ENCODE measurements at places on chromosomes 4 and X.

DNA sequence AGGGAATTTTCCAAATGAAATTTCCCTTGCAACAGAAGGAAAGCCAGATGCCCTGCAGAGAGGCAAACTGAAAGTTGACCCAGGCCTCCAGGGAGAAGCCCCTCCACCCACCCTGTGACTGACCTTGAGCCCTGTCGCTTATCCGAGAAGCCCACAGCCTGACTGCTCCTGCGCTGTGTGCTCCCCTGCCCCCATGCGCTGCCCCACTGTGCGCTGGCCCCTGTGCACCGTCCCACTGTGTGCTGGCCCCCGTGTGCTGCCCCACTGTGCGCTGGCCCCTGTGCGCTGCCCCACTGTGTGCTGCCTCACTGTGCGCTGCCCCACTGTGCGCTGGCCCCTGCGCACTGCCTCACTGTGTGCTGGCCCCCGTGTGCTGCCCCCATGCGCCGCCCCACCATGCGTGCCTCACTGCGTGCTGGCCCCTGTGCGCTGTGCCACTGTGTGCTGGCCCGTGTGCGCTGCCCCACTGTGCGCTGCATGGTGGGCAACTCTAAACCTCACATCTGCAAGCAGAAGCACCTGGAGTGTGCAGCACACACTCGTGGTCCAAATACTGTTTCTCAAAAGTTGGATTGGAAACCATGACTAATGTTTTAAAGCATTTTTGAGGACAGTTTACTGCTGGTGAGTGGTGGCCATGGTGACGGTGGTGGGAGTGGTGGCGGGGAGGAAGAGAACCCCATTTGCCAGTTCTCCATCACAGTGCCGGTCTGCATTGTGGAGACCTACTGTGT lies 8.3 kb upstream of the GRPEL1 start:
- no peak for DNase-seq

- no peak for DNase-seq
These were observed at the start of gene ARMCX2 for GRCh38 chrX:101659601-101660063. Gene ARMCX2, minus strand, starts transcription at chrX:101659850. Its CDS starts 2,262 bp downstream, at chrX:101657588.

GRCh38 chr4:150680651-150681050 lies 98.7 kb downstream of the MAB21L2 start:
- DNase-seq: no peak

DNA sequence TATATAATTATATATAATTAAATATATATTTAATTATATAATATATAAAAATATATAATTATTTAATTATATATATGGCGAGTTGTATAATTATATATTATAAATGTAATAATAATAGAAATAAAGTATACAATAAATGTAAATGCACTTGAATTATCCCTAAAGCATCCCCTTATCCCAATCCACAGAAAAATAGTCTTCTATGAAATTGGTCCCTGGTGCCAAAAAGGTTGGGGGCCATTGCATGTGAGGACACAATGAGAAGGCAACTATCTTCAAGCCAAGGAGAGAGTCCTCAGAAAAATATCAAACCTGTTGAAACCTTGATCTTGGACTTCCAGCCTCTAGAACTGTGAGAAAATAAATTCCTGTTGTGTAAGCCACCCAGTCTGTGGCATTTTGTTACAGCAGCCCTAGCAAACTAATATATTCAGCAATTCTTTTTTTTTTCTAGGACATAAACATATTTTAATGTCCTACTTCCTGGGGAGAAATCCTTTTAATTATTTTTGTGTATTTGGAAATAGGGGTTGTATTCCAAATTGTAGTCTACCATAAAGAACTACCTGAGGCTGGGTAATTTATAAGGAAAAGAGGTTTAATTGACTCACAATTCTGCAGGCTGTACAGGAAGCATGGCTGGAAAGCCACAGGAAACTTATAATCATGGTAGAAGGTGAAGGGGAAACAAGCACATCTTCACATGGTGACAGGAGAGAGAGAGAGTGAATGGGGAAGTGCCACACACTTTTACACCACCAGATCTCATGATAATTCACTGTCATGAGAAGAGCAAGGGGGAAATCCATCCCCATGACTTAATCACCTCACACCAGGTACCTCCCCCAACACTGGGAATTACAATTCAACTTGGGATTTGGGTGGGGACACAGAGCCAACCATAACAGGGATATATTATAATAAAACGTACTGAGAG lies 22.9 kb upstream of the CXCL2 start:
- DNase-seq: no peak

GRCh38 chrX:69268611-69269010 lies 103.4 kb upstream of the PJA1 start:
- no peak for DNase-seq

GRCh38 chr4:183522821-183523220 lies 18.0 kb downstream of the ING2 start:
- DNase-seq: no peak

DNA sequence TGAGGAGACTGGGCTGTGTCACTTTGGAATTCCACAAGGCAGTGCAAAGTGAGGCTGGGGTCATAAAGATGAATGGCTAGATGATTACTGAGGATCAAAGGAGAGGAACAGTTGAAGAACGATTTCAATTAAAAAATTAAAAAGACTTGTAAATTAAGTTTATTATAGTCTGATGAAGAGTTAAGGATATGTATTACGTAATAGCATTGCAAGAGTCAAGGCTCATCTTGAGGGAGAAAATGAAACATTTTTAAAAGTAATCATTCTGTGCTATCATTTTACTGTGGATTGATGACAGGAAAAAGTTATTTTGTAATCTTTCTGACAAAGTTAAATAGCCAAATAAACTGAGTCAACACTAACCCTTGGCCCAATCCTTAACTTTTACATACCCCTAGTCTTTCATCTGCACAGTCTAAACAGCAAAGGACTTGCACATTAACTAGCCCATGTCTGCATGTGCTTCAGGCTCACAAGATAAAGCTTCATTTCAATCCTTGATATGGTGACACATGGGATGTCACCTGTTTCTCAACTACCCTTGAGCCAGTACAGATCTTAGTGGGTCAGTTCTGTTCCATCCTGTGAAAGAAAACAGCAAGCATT lies 465.5 kb upstream of the CTSO start:
- no peak for DNase-seq

Measured in AML-193 (cell line).